ENCODE measurements at places on chromosomes 5 and 9.

DNA sequence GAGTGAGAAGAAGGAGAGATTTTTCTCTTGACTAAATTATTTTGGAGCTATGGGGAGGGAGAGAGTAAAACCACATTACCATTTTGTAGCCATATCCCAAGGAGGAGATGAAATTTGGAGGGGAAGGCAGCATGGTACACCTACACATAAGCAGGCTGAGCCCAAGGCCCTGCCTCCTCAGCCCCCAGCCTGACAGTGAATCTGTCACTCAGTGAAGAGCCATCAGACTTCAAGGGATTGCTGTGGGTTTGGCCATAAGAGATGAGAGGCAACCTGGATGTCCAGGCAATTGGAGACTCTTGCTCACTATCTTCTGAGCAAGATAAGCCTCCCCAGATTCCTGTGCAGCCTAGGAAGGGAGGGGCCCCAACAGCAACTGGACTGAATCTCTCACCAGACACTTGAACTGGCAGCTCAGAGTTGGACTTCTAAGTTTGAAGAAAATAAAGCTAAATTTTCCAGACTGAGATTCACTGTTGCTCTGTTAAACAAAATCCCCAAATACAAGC, 216.6 kb downstream of the SEMA6A start:
- H3K36me3 ChIP-seq: peaks cover 22% of the 10 kb centered on the region
- no peak overlapping the region for H3K4me3 ChIP-seq
- H3K27ac ChIP-seq: no peak overlapping the region
- DNase-seq: no peak

DNA sequence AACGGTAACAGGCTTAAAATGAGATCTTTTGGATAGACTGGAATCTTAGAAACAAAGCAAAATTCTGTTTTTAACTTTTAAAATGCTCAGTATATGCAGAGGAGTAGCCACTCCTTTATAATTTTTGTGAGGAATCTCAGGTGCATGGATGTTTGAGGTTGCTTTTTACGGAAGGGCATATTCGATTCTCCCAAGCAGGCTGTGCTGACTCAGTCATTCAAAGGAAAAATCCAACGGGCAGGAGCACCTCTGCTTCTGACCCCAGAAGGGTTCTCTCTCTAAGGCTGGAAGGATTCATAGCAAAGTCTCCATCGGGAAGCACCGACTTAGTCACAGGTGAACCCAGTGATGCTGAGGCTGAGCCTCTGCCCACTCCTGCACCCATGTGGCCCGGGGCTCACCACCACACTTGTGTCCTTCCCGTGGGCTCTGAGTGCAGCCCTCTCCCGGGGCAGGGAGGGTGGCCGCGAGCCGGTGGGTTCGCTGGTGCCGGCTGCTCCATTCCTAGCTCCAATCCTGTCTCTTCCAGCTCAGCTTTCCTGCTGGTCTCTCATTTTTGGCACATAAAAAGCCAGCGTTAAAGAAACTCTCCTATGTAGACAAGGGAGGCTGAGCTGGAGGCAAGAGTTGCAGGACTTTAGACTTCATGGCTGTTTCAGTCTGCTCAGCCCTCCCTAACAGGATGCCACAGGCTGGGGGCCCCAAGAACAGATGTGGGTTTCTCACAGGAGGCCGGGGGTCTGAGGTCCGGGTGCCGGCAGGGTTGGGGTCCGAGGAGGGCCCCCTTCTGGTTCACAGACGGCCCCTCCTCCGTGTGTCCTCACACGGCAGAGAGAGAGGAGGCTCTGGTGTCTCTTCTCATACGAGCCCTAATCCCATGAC, 135.6 kb upstream of the LPCAT1 start:
- H3K4me1 ChIP-seq: no peaks in the 10 kb centered on the region
- H3K27me3 ChIP-seq: peaks cover 42% of the 10 kb centered on the region
- no peak overlapping the region for H3K27ac ChIP-seq
- no peak overlapping the region for H3K4me3 ChIP-seq

GRCh38 chr9:89243296-89244061, 64.9 kb upstream of the SHC3 start:
- H3K36me3 ChIP-seq: no peaks in the 10 kb centered on the region

GRCh38 chr5:169706071-169706470, 69.0 kb downstream of the DOCK2 start:
- peak overlapping the region; percentile 70 for H3K27ac ChIP-seq
- H3K4me3 ChIP-seq: no peak overlapping the region
- peaks cover 33% of the 10 kb centered on the region for H3K4me1 ChIP-seq
- no peak for DNase-seq
- peaks cover 62% of the 10 kb centered on the region for H3K36me3 ChIP-seq

- H3K36me3 ChIP-seq: no peaks in the 10 kb centered on the region
- H3K27me3 ChIP-seq: no peaks in the 10 kb centered on the region
- H3K4me1 ChIP-seq: peaks cover 18% of the 10 kb centered on the region
- no peak overlapping the region for H3K4me3 ChIP-seq
These were observed 62.3 kb downstream of the ACER2 start for GRCh38 chr9:19470981-19471650.

DNA sequence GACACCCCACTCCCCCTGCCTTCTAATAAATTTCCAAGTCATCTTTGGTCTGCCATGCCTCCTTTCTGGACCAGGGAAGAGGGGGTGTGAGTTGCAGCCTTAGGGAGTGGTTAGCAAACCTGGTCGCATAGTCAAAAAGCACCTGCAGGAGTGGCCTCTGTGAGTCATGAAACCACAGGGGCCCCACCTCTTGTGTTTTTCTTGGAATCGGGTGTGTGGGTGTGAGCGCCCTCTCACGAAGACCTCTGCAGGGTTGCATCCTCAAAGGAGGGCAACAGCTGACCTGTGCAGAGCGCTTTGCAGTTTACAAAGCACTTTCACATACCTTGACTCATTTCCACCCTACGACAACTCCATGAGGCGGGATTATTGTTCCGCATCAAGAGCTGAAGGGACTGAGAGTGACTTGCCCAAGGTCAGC, 36.8 kb upstream of the TEX48 start:
- H3K4me3 ChIP-seq: peak overlapping the region; percentile 61
- H3K36me3 ChIP-seq: peaks cover 14% of the 10 kb centered on the region
- DNase-seq: peak; percentile 84
- peaks cover 7% of the 10 kb centered on the region for H3K27me3 ChIP-seq

DNA sequence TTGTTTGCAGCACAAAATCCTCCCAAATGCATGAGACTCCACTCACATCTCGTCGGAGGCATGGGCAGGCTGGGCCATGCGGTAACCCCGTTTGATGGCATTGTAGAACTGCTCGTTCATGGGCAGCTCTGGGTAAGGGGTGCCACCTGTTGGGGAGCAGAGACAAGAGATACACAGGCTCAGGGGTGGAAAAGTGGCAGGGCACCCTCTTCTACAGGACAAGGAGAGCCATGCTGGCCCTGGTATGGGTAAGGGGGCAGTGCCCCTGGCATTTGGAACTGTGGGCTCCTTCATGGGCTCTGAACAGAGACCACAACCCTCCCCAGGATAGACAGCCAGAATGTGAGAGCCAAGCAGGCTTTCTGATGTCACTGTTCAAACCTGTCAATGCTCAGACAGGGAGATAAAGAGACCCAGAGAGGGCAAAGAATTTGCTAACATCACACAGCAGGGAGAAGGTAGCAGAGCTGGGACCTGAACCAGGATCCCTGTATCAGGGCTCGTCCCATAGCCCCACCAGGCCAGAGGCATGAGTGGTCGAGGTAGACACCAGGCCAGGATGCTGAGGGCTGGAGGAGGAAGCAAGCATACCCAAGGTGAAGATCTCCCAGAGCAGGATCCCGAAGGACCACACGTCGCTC, 33.2 kb upstream of the CSF1R start:
- DNase-seq: no peak
- H3K4me3 ChIP-seq: no peak overlapping the region
- no peaks in the 10 kb centered on the region for H3K4me1 ChIP-seq
- H3K27ac ChIP-seq: no peak overlapping the region

- peaks cover 1% of the 10 kb centered on the region for H3K27me3 ChIP-seq
- no peak for DNase-seq
- H3K4me3 ChIP-seq: peak overlapping the region; percentile 74
- H3K4me1 ChIP-seq: peaks cover 49% of the 10 kb centered on the region
These were observed 364 bp upstream of the SFXN1 start for GRCh38 chr5:175478008-175478383.

GRCh38 chr5:76025069-76025468, 58.1 kb upstream of the SV2C start:
- peaks cover 17% of the 10 kb centered on the region for H3K27me3 ChIP-seq
- H3K36me3 ChIP-seq: no peaks in the 10 kb centered on the region
- H3K4me1 ChIP-seq: no peaks in the 10 kb centered on the region
- no peak overlapping the region for H3K27ac ChIP-seq
- no peak overlapping the region for H3K4me3 ChIP-seq

DNA sequence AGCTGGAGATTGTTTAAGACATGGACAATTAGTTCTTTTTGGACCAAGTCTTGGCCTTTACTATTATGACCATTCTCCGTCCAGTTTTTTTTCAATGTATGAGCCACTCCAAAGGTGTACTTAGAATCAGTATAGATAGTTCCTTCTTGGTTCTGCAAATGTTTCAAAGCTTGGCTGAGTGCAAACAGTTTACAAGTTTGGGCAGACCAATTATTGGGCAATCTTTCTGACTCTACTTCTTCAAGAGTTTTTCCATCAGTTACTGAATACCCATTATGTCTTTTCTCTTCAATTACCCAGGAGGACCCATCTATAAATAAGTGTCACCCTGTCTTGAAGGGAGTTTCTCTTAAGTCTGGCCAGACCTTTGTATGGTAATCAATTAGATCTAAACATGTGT, 15.5 kb downstream of the IFT74 start:
- H3K4me1 ChIP-seq: no peaks in the 10 kb centered on the region

GRCh38 chr5:108578791-108579190, 168.9 kb upstream of the FER start:
- H3K36me3 ChIP-seq: peaks cover 2% of the 10 kb centered on the region
- H3K27ac ChIP-seq: no peak overlapping the region
- no peak for DNase-seq
- no peak overlapping the region for H3K4me3 ChIP-seq
- H3K4me1 ChIP-seq: no peaks in the 10 kb centered on the region

- H3K4me1 ChIP-seq: peaks cover 17% of the 10 kb centered on the region
- no peaks in the 10 kb centered on the region for H3K36me3 ChIP-seq
- H3K4me3 ChIP-seq: no peak overlapping the region
These were observed 199.4 kb upstream of the SLC24A2 start for GRCh38 chr9:19988281-19988680.

GRCh38 chr9:129879103-129879699, 43.9 kb downstream of the USP20 start:
- no peaks in the 10 kb centered on the region for H3K27me3 ChIP-seq
- H3K4me1 ChIP-seq: peaks cover 19% of the 10 kb centered on the region
- no peak for DNase-seq

DNA sequence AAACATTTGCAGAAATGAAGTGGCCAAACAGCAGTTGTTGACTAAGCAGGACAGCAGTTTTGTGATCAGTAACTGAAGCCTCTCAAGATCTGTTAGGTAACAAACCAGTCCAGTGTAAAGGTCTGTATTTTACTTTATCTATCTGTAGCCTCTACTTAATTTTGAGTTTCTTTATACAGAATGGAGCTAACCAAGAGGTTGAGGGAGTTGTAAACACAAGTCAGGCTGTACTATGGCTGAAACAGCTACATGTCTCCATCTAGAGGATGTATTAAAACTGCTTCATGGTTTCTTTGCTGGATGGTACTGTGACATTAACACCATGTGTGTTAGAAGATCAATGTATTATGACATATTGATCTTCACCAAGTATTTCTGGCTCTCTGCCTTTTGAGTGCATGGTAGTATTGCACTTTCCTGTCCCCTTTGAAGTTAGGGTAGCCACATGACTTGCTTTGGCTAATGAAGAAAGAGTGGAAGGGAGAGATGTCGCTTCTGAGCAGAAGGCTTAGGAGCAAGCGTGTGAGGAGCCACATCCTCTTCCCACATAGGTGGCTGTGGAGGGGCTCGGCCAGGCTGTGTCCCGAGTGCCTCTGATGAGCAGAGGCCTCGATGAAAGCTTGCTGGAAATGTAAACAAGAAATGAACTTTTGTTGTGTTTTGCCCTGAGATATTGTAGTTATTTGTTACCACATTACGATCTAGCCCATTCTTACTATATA, 105.6 kb upstream of the PCA3 start:
- peaks cover 30% of the 10 kb centered on the region for H3K4me1 ChIP-seq
- H3K27me3 ChIP-seq: no peaks in the 10 kb centered on the region
- H3K36me3 ChIP-seq: no peaks in the 10 kb centered on the region
- no peak overlapping the region for H3K27ac ChIP-seq
- DNase-seq: no peak
- H3K4me3 ChIP-seq: no peak overlapping the region

DNA sequence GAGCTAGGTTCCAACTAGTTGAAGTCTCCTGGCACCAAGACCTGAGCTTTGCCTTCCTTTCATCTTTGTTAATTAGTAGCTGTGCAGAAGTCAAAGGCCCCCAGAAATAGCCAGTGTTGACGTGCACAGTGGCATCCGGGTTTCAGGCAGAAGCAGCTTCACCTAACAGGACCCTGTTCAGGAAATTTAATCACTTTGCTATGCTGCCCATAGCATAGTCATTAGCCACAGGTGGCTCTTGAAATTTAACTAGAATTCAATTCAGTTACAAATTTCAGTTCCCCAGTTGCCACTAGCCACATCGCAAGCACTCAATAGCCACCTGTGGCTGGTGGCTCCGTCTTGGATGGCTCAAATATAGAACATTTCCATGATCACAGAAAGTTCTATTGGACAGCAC, 179.1 kb downstream of the GOLPH3 start:
- no peak for DNase-seq
- H3K4me3 ChIP-seq: no peak overlapping the region
- H3K27ac ChIP-seq: no peak overlapping the region
- H3K27me3 ChIP-seq: peaks cover 2% of the 10 kb centered on the region

GRCh38 chr9:109463924-109464625, 34.0 kb downstream of the PTPN3 start:
- peaks cover 21% of the 10 kb centered on the region for H3K27me3 ChIP-seq
- H3K4me1 ChIP-seq: peaks cover 25% of the 10 kb centered on the region
- no peak overlapping the region for H3K4me3 ChIP-seq
- DNase-seq: no peak

- no peaks in the 10 kb centered on the region for H3K4me1 ChIP-seq
- DNase-seq: no peak
- H3K4me3 ChIP-seq: no peak overlapping the region
- H3K27me3 ChIP-seq: no peaks in the 10 kb centered on the region
These were observed 491.5 kb upstream of the TUSC1 start for GRCh38 chr9:26169708-26170107.

- H3K27me3 ChIP-seq: no peaks in the 10 kb centered on the region
- H3K36me3 ChIP-seq: peaks cover 11% of the 10 kb centered on the region
- H3K4me3 ChIP-seq: no peak overlapping the region
- H3K4me1 ChIP-seq: peaks cover 4% of the 10 kb centered on the region
- H3K27ac ChIP-seq: no peak overlapping the region
These were observed 139.2 kb upstream of the LHFPL2 start for GRCh38 chr5:78787783-78788182.

DNA sequence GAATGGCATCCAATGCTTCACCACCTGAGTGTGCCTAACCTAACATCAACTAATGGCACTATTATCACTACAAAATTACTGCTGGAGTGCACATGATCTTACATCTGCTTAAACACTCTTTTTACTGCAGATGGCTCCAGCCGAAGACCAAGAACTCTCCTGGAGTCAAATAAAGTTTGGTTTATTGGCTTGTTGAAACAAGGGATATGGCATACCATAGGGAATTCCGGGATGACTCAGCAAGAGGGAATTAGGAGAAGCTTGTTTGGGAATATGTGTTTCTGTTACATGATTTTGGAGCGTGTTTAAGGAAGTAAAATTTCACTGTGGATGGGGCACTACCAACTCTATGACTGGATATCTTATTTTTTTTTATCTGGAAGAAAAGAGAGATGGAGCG, 872.6 kb downstream of the DTWD2 start:
- no peak for DNase-seq
- no peaks in the 10 kb centered on the region for H3K36me3 ChIP-seq
- no peaks in the 10 kb centered on the region for H3K4me1 ChIP-seq
- H3K4me3 ChIP-seq: no peak overlapping the region

- H3K36me3 ChIP-seq: no peaks in the 10 kb centered on the region
- no peak for DNase-seq
- no peak overlapping the region for H3K4me3 ChIP-seq
These were observed 13.0 kb downstream of the CXXC5 start for GRCh38 chr5:139660923-139661814.

All from activated naive CD8-positive, alpha-beta T cell treated with anti-CD3 and anti-CD28 coated beads, Interleukin-2, amount 50 U/mL, for 24 hours (primary cell).